Osteoblast (primary cell): ENCODE measurements at places on chromosomes 2 and 18.

GRCh38 chr2:160479269-160479668 lies 14.3 kb downstream of the RBMS1 start:
- DNase-seq: no peak

DNA sequence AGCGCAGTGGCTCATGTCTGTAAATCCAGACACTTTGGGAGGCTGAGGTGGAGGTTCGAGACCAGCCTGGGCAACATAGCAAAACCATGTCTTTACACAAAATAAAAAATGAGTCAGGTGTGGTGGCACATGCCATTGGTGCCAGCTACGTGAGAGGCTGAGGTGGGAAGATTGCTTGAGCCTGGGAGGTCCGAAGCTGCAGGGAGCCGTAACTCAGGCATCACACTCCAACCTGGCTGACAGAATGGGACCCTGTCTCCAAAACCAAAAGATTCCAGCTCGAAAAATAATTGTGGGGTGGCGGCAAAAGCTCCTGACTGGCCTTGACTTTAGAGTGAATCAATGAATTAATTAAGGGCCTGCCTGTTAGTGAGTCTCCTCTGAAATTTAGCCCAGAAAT lies 1.2 kb upstream of the ALPP start:
- no peak for DNase-seq

- DNase-seq: no peak
Observed at GRCh38 chr2:1912771-1913170, 168.5 kb upstream of the PXDN start.

- DNase-seq: no peak
Observed at GRCh38 chr2:197157879-197158537, 152.6 kb downstream of the ANKRD44 start.

- no peak for DNase-seq
Observed at GRCh38 chr2:177545143-177545542, 152.6 kb downstream of the AGPS start.

DNA sequence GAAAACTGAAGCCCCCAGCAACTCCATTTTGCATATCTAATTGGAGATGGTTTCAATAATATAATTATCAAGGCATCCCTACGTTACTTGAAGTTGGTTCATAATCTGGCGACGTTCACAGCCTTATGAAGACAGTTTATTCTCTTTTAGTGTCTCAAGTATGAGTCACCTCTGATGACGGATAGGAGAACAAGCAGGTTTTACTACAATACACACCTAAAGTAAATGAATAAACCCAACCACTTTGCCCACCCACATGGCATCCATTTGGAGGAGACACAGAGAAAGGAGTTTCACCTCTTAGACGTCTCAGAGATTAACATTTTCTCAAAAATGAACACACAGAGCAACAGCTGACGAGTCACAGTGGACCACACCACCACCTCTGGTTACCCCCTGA lies 40.8 kb downstream of the BCL11A start:
- no peak for DNase-seq

DNA sequence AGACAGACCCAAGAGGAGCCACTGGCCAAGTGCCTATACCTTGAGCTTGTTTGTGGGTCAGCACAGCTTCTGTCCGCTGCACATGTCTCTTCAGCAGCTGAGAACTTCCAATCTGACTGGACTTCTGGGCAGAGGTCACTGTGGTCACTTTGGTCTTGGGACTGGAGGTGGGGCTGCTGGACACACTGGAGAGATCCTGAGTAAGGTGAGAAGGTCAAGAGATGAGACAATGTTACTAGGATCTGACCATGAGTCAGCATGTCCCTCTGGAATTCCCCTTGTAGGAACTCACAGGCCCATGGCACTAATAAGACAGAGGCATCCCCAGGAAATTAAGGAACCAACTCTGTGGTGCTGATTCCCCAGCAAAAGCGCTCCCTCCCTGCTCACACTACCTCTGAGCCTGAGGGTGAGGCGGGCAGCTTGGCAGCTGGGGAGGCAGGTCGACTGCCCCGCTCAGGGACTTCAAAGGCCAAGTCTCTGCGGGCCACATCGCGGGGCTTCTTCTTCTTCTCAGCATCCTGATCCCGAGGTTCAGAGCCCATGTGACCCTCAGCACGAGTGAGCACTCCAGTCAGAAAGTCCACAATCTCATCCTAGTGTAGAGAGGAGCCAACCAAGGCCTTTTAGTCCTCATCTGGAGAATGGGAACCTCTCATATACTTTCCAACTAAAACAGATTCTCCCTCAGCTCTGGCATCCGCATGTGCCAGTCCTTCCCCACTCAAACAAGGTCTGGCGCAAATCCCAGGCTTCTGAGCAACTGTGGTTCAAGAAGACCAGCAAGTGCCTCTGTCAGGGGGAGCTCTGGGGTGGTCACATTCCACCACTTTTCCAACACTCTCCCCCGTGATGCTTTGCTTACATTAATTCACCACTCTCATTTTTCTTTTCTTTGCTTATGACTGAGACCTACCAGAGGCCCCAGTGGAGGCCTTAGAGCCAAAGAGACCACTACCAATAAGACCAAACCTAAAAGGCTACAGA lies 29.4 kb downstream of the KANSL3 start:
- peak; percentile 85 for DNase-seq

DNA sequence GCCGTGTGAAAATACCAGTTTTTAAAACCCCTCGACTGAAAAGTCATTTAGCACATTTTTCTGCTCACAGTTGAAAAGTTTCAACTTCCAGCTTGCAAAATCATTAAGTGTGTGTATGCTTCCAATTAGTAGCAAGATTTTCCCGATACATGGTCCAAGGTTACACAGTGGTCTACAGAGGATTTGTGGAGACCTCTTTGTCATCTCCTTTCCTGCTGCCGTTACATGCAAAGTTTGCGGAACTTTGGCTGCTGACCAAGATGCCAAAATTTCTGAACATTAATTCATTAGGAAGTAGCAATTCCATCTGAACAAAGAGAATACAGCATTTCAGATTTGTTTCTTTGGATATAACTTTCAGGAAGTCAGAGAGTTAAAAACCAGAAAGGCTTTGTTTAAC lies 474.6 kb downstream of the PLCL1 start:
- no peak for DNase-seq

DNA sequence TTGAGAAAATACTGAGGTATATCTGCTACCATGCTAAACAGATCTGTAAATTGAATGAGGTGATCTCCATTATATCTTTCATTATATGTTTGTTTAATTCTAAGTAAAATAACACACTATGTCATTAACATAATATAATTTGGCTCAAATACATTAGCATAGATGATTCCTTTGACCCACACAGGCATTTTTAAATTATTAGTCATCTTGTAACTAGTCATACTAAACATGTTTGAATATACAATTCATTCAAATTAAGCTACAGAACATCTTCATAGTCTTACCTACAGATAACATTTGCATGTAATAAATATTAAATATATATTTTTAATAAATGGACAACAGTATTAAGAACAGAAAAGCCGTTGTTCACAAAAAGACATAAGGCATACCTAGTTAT lies 52.7 kb upstream of the KYNU start:
- DNase-seq: peak; percentile 4

DNA sequence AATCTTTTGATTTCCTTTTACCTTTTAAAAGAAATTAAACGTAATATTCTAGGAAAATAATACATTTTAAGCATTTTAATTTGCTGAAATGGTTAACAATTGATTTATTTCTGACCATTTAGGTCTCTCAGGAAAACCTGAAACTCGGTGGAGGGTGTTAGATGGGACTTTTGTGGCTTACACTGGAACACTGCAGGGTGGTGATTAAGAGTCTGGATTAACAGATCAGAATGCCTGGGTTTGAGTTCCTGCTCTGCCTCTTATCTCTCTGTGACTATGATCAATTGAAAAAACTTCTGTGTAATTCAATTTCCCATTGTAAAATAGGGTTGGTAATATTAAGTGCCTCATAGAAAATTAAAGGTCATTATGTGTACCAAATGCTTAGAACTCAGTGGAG lies 168.7 kb downstream of the UBE2E3 start:
- no peak for DNase-seq

DNA sequence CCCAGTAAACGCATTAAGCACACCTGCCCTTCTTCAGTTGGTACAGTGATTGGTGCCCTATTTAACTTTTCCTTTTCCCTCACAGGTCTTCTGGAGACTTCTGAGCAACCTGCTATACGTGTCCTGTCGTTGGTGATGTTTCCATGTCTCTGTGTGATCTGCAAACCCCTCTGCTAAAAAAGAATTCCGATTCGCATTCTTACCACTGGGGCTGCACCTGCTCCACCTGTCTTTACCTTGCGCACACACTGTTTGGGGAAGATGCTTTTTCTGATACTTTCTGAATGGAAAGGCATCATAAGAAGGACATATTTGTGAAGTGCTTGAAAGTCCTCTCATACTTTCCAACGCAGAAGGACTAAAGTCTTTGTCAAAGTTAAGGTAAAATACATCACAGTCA lies 323.9 kb upstream of the SOX11 start:
- no peak for DNase-seq

DNA sequence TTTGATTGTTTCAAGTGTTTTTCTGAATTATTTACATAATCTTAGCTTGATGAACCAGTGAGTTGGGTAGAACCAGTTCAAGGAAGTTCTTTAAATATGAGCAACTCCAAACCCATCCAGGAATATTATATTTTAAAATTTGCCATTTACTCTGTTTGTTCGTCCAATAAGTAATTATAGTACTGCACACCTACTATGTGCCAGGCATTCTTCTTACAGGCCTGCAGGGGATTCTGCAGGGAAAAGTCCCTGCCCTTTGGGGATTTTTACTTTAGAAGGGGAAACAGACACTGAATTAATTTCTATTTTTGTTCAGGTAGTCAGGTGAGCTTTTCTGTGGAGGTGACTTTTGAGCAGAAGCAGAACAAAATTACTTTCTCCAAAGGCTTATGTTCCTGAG lies 146.9 kb downstream of the DOCK10 start:
- DNase-seq: no peak

DNA sequence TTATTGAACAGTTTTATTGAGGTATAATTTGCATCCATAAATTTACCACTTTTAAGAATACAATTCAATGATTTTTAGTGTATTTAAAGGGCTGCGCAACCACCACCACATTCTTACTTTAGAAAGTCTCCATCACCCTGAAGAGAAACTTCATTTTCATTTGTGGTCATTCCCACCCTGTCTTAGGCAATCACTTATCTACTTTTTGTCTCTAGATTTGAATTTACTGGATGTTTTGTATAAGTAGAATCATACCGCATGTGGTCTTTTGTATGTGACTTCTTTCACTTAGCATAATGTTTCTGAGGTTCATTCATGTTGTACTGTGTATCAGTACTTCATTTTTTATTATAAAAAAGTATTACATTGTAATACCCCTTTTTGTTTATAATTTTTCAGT lies 17.9 kb upstream of the SLC4A10 start:
- no peak for DNase-seq

DNA sequence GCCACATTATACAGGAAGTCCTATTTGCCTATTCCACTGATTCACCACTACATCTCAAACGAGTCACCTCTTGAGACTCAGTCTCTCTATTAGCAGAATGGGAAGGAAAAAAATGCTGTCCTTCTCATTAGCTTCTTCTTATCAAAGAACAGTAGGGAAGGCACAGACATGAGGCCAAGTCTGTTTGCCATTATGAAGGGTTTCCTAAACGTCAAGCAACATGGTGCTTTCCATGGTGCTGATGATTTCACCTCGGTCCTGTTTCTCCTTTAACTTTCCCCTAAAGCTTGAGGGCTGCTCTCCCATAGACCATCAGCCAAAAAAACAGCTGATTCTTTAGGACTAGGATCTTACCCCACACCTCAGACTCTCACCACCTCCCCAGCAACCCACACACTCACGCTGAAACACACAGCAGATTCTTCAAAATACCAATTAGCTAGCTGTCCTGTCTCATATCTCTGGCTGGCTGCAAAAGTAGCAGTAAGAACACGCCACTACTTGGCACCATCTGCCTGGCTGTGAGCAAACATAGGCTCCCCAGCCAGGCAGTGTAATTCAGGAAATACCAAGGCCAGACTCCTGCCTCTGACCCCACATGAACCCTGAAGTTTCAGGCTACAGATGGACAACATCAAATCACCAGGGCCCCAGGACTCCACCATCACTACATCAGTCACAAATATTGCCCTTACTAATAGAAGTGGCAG lies 30.5 kb downstream of the GALNT14 start:
- DNase-seq: no peak

GRCh38 chr18:65365245-65365980 lies 385.4 kb upstream of the CDH7 start:
- DNase-seq: no peak

- DNase-seq: no peak
Observed at GRCh38 chr2:209534228-209534627, 110.4 kb downstream of the MAP2 start.

DNA sequence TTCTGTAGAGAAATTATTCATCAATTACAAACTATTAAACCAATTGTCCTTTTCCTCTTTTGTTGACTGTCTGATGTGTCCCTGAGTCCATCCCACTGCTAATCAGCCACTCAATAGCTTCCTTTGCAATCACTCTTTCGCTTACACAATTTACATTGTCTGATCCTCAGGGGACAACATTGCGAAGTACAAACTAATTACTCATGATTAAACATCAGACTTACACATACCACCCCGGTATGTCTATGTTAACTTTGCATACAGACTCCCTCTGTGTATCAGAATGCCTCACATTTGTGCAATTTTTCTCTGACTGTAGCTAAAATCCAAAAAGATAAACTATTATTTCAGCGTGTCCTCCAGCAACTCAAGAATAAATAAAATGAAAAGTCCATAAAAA lies 264.4 kb upstream of the REV1 start:
- no peak for DNase-seq

- no peak for DNase-seq
Observed at GRCh38 chr2:64753399-64753798, 99.7 kb upstream of the SERTAD2 start.

- no peak for DNase-seq
Observed at GRCh38 chr18:45724601-45725000, 620 bp downstream of the SLC14A1 start.

DNA sequence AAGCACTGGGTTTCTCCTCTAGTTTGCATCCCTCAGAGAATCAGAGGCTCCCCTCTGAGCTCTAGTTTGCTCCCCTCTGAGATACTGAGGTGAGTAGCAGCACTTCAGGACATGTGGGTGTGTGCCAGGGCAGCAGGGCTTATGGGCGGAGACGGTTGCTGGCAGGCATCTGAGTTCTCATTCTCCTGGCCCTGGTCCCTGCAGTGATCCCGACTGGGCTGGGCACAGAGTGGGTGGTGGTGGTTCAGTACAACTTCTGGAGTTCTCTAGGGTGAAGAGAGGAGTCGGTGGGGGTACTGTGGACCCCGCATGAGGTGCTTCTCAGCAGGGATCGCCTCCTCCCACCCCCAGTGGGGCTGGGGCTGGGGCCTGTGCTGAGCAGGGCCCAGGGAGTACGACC lies 47.9 kb downstream of the BOLA3 start:
- peak; percentile 84 for DNase-seq

GRCh38 chr18:60987963-60988362 lies 345.3 kb upstream of the CDH20 start:
- DNase-seq: no peak

GRCh38 chr2:205782941-205783340 lies 100.6 kb downstream of the NRP2 start:
- no peak for DNase-seq

DNA sequence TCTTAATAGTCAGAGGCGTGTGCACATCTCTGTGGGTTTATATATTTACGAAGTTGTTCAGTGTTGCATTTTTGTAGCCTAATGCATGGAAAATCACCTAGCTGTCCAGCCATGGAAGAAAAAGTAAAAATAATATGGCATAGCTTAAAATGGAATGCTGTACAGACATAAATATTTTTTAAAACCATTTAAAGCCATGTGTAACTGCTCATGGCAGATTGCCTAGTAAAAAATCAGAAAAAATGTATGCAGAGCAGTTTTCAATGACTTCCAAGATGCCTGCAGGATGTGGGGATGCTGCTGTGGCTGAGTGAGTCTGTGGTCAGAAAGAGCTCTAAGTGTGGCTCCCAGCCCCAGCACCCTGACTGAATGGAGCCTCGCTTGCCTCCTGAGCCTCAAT lies 64.8 kb upstream of the ALKAL2 start:
- DNase-seq: no peak
